Spinal cord (tissue), 10 donors: ENCODE measurements at places on chromosomes 12 and 14. TPM values are rescaled to one million over a fixed set of nuclear protein-coding genes. Genes with fewer than 3 reads are reported as not detected.

DNA sequence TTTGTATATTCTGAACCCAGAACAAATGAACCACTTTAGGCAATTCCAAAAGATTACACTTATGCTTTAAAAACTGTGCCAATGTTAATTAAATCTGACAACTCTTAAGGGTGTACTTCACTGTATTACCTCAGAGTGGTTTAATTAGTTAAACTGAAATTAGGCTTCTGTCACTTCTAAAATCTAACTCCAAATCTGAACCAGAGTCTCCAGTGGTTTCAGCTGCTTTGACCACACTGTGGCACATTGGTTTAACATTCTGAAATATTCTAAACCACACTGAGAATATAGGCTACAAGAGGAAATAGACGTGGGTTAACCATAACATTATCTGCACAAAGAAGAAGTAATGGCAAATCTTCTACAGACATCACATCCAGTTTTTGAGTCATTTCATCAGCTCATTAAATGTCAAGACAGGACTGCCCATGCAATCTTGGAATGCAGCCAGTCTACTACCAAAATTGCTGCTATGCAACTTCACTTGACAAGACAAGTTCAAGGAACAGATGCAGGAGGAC lies 94.8 kb downstream of the LRP6 start:
- no peaks in the 10 kb centered on the region for H3K36me3 ChIP-seq
- no peak overlapping the region for H3K4me3 ChIP-seq
- H3K27me3 ChIP-seq = no peaks in the 10 kb centered on the region
- no peaks in the 10 kb centered on the region for H3K4me1 ChIP-seq
- DNase-seq = no peak
- H3K27ac ChIP-seq = no peak overlapping the region

B3GNT4 gene
- total RNA-seq = 6.0 TPM

DNA sequence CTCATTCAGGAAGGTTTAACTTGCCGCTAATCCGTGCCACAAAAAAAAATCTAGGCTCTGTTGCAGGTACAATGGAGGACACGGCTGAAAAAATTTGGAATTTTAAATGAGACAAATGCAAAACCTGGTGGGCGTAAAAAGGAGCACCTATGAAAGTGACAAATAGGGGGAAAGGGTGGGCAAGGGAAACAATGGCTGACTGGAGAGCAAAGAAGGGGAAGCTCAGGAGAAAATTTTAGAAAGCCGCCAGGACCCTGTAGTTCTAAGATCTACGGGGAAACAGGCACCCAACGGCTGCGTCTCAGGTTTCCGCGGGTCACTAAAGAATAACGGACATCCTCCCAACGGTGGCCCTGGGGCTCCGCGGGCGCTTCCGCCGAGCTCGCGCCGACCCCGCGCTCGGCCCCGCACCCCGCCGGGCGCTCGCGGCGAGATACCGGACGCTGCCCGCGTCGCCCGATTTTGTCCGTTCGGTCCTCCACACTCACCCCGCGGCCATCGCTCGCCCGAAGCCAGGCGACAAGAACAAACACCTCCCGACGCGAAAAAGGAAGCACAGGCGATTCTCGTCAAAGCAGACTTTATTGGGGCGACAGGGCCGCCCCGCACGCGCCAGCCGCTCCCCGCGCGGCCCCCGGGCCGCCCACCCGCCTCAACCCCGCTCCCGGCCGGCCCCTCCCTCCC lies 1.1 kb upstream of the YY1 start:
- peak overlapping the region; percentile 51 for H3K4me3 ChIP-seq
- H3K27ac ChIP-seq = peak overlapping the region; percentile 86

DNA sequence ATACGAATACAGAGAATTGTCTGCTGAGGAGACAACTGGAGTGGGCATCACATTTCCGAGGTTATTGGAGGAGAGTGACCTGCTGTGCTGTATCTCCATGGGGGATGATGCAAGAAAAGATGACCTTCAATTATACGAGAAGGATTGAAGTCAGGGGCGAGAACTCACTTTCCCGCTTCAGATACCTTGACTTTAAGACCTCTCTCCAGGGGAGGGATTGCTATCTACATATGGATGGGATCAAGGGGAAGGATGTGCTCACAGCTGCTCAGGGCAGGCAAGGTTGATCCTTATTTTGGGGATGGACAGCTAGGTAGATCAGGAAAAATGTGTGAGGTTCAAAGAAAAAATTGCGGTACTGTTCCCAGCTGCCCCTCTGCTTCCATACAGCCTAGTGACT lies 24.4 kb downstream of the NEUROD4 start:
- no peak overlapping the region for H3K27ac ChIP-seq
- peaks cover 4% of the 10 kb centered on the region for H3K4me1 ChIP-seq
- H3K4me3 ChIP-seq = no peak overlapping the region
- no peaks in the 10 kb centered on the region for H3K36me3 ChIP-seq
- no peak for DNase-seq
- no peaks in the 10 kb centered on the region for H3K27me3 ChIP-seq

DNA sequence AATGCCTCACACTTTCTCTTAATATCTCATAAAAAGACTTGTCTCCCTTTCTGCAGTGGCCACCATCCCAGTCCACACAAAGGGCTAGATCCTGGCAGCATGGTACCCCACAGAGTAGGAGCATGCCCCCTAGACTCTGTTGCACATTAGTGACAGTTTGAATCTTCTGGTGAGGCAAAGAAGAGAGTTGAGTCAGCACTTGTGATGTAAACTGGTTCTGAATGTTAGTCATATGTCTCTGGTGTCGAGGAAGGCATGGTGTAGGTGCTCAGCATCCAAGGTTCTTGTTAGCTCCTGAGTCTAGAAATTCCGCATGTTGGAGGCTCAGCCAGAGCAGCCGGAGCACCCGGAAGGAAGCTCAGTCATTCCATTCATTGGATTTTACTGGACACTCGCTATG lies 9.8 kb downstream of the TTC9 start:
- H3K27ac ChIP-seq = no peak overlapping the region
- no peak overlapping the region for H3K4me3 ChIP-seq
- H3K27me3 ChIP-seq = no peaks in the 10 kb centered on the region
- H3K4me1 ChIP-seq = peaks cover 3% of the 10 kb centered on the region
- no peak for DNase-seq

GRCh38 chr12:115060477-115061168 lies 376.6 kb upstream of the TBX3 start:
- no peak for DNase-seq
- H3K27me3 ChIP-seq = no peaks in the 10 kb centered on the region
- H3K4me1 ChIP-seq = no peaks in the 10 kb centered on the region
- H3K4me3 ChIP-seq = no peak overlapping the region
- no peaks in the 10 kb centered on the region for H3K36me3 ChIP-seq
- H3K27ac ChIP-seq = no peak overlapping the region

GRCh38 chr12:108260969-108261368 lies 78.1 kb downstream of the CMKLR1 start:
- no peak overlapping the region for H3K27ac ChIP-seq
- H3K27me3 ChIP-seq = no peaks in the 10 kb centered on the region
- H3K4me1 ChIP-seq = peaks cover 3% of the 10 kb centered on the region
- H3K36me3 ChIP-seq = no peaks in the 10 kb centered on the region
- H3K4me3 ChIP-seq = no peak overlapping the region
